ENCODE measurements at places on chromosomes 1 and 21.

DNA sequence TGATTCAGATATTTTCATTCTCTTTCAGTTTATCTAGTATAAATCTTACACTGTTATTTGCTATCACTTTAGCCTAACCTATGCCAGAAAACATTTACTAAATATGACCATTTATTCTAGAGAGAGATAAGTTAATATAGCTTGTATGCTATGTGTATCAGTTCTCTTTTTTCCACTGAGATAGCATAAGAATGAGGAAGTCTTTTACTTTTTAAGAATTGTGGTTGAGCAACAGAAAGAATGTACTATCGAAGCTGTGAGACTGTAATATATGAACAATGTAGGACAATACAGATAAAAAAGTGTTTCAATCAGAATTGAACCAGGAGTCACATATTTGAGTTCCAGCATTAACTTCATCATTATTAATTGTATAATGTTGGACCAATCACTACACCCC, 479.9 kb upstream of the PLXNA2 start:
- no peak for DNase-seq

DNA sequence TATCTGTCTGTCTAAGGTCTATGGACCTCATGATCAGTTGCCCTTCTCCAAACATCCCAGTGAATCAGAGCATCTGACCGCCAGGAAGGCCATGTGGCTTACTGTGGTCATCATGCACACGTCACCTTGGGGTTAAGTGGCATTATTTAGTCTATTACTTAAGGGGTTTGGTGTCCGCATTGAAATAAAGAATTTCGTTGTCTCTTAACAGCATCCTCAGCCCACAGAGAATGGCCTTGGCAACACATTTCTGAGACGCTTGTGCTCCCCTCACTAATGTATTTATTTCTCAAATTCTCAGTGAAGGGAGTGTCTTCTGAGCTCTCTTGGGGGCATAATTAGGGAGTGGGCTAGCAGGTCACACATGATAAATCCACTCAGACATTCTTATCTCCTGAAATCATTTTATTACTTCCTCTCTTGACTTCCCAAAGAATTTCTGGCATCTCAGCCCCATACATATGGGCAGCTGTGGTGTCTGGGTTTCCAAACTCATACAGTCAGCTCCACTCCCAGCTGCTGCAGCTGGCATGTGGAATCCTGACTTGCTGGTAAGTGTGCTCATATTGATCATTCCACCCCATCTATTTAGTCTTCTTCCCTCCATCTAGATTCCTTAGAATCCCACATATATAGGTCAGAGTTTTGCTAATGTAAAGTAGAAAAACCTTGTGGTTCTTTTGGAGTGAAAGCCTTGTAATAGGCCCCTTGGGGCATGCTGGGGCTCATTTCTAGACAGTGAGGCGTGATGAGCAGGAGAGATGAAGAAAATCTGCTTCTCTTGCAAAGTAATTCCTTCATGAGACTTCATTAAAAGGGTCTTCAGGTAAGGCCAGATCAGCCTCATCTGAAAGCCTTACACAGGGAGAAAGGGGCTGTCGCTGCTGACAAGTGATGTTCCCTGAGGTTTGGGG, 110.5 kb downstream of the HHAT start:
- DNase-seq: no peak

GRCh38 chr1:184854496-184855140, 100.0 kb upstream of the EDEM3 start:
- DNase-seq: no peak

- DNase-seq: no peak
These were observed 264.6 kb downstream of the BARHL2 start for GRCh38 chr1:90452491-90452890.

DNA sequence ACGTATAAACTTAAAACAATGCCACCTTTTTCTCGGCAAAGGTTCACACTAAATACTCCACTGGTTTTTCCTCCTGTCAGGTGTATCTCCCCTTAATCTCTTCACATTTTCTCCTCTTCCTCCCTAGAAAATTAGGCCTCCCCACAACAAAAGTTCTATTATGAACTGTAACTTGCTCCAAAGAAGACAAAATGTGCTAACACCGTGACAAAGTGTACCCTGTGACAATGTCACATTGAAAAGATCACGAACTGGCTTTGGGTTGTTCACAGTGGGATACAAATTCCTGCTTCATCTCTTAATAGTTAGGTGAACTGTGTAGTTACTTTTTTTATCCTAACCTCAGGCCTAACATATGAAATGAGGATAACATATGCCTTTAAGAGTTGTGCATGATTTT, 6.0 kb downstream of the NUCKS1 start:
- DNase-seq: no peak

All from germinal center (tissue), 1 donor.